CD4-positive, alpha-beta memory T cell (primary cell): ENCODE measurements at places on chromosomes 13 and 19. TPM values are rescaled to one million over a fixed set of nuclear protein-coding genes. Genes with fewer than 3 reads are reported as not detected.

DNA sequence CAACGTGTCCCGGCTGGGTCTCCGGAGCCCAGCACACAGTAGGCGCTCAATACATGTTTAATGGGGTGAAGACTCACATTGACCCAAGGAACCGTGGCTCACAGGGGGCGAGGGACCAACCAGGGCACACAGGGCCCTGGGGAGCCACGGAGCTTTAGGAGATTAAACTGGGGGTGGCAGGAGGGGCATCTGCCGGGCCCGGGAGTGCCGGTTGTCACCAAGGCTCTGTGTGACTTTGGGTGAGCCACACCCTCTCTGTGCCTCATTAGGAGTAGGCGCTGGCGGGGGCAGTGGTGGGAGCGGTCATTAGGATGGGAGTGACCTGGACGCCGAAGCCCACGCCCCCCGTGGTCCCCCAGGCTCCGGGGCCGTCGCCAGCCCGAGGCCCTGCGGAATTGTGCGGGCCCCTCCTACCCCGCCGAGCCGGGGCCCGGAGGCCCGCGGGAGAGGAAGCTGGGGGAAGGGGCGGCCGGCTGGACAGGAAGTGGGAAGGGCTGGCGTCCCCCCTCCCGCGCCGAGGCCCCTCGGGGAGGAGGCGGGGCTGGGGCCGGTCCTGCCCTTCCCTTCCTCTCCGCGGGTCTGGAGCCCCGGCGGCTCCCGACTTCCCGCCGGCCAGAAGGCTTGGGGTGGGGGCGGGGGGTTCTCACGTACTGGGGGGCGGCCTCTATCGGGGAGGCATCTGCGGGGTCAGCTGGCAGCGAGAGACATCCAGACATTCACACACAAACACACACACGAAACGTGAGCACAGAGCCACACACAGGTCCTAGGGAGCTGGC lies 1.8 kb upstream of the SSBP4 start:
- peak overlapping the region; percentile 56 for H3K27ac ChIP-seq
- H3K36me3 ChIP-seq = no peaks in the 10 kb centered on the region
- H3K27me3 ChIP-seq = no peaks in the 10 kb centered on the region

DNA sequence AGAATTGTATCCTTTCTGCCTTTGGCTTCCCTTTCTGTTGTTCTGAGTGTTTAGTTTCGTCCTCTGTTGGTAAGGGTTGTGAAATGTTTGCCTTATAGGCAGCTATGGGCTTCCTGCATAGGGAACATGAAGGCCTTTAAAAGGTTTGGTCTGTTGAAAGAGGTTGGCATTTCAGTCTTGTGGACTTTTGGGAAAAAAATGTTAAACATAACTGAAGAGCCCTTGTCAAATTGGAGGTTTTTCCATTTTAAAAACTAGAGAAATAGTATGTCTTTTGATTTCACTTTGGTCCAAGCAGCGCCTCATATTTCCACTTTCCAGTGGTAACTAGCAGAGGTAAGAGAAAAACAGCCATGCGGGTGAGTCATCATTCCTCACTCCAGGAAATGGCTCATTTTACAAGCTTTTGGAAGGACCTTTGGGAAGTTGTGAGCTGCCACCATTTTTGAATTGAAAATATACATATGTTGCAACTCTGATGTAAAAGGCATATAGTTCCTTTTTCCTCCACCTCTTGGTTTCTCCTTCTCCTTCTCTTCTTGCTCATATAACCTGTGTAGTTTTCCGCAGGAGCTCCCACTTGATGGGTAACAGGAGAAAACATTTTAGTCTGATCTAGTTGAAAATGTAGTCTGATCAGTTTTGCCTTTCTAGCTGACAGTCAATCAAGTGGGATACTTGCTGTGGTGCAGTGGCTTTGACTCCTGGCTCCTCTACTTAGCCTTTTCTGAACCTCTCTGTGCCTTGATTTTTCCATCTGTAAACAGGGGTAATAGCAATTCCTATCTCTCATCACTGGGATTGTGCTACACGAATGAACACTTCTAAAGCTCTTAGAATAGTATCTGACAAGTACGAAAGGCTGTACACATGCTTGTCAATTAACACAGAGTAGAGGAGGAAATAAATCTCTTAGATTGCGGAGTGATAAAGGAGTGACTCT lies 23.0 kb downstream of the GPC6 start:
- H3K4me3 ChIP-seq = no peak overlapping the region
- no peaks in the 10 kb centered on the region for H3K4me1 ChIP-seq
- no peaks in the 10 kb centered on the region for H3K27me3 ChIP-seq
- DNase-seq = no peak
- H3K36me3 ChIP-seq = no peaks in the 10 kb centered on the region

GRCh38 chr13:28094306-28094705 lies 6.1 kb downstream of the FLT3 start:
- H3K27me3 ChIP-seq = peaks cover 16% of the 10 kb centered on the region
- no peak overlapping the region for H3K4me3 ChIP-seq
- H3K4me1 ChIP-seq = peaks cover 1% of the 10 kb centered on the region
- DNase-seq = no peak
- no peak overlapping the region for H3K27ac ChIP-seq

GRCh38 chr19:6225232-6225865 lies 54.4 kb downstream of the MLLT1 start:
- peaks cover 10% of the 10 kb centered on the region for H3K36me3 ChIP-seq
- no peak for DNase-seq
- H3K27me3 ChIP-seq = no peaks in the 10 kb centered on the region
- no peak overlapping the region for H3K4me3 ChIP-seq
- H3K4me1 ChIP-seq = no peaks in the 10 kb centered on the region
- no peak overlapping the region for H3K27ac ChIP-seq

- no peaks in the 10 kb centered on the region for H3K36me3 ChIP-seq
- peaks cover 16% of the 10 kb centered on the region for H3K27me3 ChIP-seq
- H3K27ac ChIP-seq = no peak overlapping the region
- no peak for DNase-seq
- no peak overlapping the region for H3K4me3 ChIP-seq
Measured at GRCh38 chr19:45402298-45403061, 2.4 kb downstream of the PPP1R13L start.

DNA sequence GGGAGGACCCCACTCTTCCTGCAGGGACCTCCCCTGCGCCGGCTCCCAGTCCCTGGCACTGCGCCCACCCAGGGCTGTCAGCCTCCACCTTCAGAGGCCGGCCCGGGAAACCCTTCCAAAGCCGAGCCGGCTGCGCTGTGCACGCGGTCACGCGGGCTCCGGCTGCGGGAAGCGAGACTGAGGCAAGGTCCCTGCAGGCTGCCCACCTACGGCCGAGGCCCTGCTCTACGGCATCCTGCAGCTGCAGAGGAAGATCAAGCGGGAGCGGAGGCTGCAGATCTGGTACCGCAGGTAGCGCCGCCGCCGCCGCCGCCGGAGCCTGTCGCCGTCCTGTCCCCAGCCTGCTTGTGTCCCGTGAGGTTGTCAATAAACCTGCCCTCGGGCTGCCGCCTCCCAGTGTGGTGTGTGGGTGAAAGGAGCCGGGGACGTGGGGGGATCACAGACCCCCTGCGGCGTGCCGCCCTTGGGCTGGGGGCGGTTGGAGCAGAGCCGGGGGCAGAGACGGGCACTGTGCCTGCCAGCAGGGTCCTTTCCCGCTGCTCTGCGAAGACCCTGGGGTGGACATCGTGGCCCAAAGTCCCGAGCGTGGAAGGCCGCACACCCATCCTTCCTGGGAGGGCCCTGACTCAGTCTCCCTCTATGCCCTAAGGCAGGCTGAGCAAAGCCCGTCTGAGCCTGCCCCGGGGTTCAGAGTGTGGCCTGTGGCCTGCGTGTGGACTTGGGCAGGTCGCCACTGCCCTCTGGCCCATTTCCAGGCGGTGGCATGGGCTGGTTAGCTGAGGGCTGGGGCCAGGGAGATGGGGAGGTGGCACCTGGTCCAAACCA lies 5.9 kb downstream of the GAMT start:
- H3K27ac ChIP-seq = no peak overlapping the region
- DNase-seq = no peak
- no peak overlapping the region for H3K4me3 ChIP-seq
- H3K36me3 ChIP-seq = peaks cover 4% of the 10 kb centered on the region
- no peaks in the 10 kb centered on the region for H3K27me3 ChIP-seq

The TTC9B gene
- not detected for polyA plus RNA-seq

The NLRP7 gene
- polyA plus RNA-seq = not detected

The CD70 gene
- 1.9 TPM for polyA plus RNA-seq
